ENCODE measurements at places on chromosomes 5 and 9.
A peak's percentile ranks its signal among the peaks of the same experiment; 100 is the strongest.

DNA sequence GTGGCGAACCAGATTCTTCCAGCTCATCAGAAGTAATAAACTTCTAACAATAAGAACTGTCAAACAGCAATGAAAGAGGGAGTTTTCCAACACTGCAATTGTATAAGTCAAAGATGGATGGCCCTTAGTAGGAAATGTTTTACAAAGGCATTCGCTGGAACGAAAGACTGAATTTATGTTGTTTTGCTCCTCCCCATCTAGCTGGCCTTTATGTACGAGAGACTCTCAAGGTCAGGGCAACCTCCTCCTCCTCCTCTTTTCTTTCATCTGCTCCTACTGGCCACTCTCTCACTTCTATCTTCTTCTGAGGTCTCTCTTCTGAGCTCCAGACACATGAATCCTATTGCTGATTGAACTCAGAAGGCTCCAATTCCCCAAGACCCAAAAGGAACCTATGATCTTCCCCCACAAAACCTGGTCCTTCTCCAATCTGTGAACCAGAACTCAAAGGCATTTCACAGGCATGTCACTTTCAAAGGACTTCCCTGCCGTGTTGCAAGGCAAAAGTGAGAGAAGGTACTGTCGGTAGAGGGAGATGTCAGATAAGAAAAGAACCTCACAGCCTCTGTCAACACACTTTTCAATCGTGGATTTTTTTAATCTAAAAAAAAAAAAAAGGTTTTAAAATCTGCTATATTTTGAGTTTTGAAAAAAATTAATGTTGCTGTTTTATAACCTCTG lies 28.5 kb upstream of the PUM3 start:
- no peak for DNase-seq

DNA sequence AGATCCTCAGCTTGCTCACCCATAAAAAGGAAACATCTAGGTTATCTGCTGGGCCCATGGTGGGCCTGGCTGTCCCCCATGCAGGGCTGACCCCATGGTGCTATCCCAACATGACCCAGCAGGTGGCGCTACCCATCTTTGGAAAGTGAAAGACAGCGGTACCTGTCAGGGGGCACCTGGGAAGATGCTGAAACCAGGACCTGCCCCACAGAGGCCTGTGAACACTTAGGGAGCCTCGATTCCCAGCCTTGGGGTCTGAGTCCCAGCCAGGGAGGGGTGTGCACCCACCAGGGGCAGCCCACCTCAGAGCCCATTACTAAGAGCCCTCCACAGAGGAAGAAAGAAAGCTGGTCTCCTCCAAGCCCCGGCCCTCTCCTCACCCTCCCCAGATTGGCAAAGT lies 46.6 kb upstream of the IPPK start:
- no peak for DNase-seq

DNA sequence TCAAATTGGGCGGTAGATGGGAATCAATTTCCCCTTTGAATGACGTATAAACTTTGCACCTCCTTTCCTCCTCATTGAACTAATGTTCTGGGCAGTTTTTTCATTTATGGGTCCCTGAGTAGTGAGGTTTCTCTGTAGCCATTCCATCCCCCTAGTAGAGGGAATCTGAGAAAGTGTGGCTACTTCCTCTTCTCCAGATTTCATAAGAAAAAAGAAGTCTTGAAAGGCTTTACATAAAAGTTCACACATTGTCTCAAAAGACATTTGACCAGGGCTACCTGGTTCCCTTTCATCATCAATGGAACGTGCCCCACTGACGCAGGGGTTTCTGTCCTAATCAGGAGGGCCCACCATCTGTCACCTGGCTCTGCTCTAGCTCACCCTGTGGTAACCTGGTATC lies 57.3 kb downstream of the CTSL start:
- DNase-seq: no peak

DNA sequence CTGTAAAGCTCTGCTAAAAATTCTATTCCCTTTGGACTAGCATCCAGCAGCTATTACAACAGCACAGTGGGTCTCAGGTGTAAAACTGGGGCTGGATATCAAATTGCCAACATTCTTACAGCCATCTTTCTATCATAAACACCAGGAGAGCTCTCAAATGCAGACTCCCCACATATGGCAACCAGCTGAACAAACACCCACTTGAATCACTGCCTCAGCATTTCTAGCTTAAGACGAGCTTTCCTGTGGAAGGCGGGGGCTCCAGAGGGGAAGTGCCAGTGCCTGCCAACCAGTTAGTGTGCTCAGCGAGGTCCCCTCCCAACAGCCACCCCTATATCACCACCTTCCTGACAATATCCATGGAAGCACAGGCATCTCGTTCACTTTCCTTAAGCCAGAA lies 62.2 kb downstream of the IPPK start:
- no peak for DNase-seq

GRCh38 chr5:44774279-44774880 lies 34.4 kb upstream of the MRPS30 start:
- DNase-seq: peak; percentile 38

- DNase-seq: no peak
Observed at GRCh38 chr5:95520206-95520605, 34.6 kb downstream of the SKIC3 start.

DNA sequence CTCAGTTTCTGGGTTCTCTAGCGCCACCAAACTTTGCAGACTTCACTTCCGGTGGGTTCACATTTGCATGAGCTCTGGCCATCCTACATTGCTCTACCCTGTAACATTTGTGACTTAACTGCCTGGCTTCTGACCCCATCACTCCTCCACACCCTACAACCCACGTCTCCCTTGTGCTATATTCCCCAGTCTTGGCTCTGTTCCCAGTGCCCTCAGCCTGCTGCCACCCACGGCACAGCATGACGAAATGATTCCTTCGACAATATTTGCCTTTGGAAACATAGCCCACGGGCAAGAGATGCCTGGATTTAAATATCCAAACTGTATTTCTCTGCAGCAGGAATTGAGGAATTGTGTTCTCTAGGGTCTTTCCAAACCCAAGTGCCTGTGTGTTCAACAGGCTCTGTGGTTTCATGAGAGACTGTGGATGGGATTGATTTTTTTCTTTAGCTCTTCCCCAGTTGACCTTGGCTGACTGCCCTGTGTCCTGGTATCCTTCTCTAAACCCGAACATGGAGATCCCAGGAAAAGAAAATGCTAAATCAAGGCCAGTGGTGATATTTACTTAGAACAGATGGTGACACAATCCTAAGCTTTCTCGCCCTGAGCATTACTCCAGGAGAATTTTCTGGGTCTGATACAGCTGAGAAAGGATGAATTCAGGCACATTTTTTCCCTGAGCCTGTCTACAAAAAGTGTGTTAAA lies 44.4 kb upstream of the GRIA1 start:
- DNase-seq: peak; percentile 1

GRCh38 chr9:12699529-12699928 lies 6.3 kb downstream of the TYRP1 start:
- DNase-seq: no peak
